ENCODE measurements at places on chromosomes 3 and 15.

DNA sequence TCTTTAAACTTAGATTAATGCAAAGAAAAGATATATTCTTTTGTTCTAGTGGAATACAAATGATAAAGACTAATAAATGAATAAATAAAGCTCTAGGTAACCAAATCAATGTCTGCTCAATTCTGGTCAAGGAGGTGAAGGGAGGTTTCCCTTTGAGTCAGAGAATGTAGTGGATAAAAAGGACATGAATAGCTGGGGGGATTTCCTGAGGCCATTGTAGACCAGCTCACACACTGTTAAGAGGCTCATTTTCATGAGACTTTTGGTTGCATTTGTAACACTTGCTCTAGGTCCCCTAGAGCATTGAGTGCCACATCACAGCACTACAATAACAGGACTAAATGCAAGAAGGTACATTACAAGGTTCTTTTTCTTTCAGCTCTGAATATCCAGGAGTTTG is 170.7 kb downstream of the TIGIT start:
- DNase-seq, result no peak

DNA sequence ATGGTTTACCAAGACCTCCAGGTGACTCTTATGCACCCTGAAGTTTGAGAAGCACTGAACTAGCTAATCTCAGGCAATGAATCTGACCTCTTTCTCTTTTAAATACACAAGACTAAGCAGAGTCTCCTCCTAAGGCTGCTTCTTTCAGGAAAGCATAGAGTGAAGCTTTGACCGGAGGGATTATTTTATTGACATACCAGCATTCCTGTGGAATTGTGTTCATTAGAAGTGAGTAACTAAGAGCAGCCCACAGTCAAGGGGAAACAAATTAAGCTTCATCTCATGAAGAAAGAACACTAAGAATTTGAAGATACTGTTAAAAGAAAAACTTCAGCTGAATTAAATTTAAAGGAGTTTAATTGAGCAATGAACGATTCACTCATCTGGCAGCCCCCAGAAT is 963.5 kb downstream of the NTRK3 start:
- DNase-seq, result no peak

- DNase-seq, result no peak
Measured at GRCh38 chr3:1017870-1018269, 75.0 kb upstream of the CNTN6 start.

GRCh38 chr3:53218131-53218530 is 37.7 kb downstream of the TKT start:
- DNase-seq, result no peak

DNA sequence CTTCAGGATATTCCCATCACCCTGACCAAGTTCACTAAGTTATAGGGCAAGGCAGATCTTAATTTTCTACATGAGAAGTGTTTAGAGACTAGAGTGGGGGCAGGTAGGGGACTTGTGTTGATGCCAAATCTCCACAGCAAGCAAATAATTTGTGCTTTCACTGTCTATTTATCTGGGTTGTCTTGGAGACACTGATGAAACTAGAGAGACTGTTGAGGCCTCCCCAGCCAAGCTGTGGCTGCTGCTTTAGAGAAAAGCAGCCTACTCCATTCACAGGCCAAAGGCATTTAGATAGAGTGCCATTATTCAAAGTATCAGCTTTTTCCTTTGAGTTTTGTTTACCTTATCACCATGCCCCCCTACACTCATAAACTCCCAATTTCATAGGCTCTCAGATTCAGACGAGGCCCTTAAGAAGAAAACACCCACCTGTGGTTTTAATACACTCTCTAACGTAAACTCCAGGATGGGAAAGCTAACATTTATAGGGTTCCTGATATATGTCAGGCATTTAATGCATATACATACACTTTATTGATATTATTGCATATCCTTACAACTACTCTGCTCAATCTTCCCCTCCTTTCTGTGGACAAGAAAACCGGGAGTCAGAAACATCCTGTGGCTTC is 130.4 kb upstream of the FOXB1 start:
- no peak for DNase-seq

DNA sequence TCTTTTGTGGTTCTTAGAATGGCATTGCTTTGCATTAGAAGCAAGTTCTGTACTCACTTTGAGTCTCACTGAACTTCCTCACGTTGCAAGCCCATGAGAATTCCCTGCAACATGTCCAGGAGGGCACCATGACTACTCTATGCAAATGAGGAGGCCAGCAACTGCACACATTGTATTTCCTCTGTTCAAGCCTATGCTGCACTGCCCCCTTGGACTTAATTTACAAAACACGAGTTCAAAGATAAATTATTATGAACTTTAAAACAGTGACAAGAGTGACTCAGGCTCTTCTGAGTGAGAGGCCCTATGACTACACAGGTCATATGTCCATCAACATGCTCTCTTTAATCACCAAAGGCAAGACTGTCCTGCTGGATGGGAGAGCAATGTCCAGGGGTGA is 484.2 kb upstream of the ATP11B start:
- DNase-seq, result no peak

DNA sequence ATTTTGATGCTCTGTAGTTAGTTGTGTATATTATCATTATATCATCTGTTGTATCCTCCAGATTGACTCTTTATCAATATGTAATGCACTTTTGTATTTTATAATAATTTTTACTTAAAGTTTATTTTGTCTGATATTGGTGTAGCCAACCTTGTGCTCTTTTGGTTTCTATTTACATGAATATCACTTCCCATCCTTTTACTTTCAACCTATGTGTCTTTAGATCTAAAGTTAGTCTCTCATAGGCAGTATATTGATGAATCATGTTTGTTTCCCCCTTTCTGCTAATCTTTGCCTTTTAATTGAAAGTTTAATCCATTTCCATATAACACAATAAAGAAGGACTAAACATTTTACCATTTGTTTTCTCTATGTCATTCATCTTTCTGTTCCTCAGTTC is 28.1 kb upstream of the CD200R1L start:
- DNase-seq, result no peak

DNA sequence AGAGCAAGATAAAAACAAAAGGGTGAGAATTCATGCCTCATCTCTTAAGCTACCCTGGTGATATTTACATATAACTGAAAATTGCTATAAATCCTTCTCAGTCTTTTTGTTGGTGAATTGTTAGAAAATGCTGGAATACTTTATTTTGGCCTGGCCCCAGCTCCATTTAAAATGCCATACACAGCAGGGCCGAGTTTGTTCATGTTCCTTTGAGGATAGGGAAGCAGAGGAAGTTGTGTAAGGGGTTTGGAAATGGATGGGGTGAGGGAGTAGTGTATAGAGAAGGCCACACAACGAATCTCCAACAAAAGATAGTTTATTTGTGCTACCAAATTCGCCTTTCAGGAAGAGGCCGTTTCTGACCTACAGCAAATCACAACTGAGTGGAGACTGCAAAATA is 78.6 kb upstream of the ADAMTS9 start:
- no peak for DNase-seq

DNA sequence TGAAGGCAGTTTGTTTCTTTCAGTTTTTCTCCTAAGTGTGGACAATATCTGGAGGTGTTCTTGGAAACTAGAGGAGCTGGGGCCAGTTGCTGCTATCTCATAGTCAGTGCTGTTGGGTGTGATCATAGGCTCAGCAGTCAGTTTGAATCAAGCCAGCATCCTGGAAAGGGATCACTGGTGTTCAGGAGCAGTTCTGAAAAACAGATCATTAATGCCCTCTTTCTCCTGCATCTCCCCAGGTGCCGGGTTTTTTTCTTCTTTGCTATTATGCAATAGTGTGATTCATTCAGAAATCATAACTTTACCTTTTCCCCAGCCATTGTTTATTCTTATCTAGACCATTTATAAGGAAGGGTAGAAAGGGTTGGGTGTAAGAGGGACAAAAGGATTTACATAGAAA is 24.0 kb downstream of the LNP1 start:
- no peak for DNase-seq

Data from nucleus accumbens (tissue), 56 donors.